ENCODE measurements at places on chromosomes 3 and 15. TPM values are rescaled to one million over a fixed set of nuclear protein-coding genes. Genes with fewer than 3 reads are reported as not detected.

B3GALNT1 gene
- total RNA-seq: 2.3 TPM

PLA2G4E gene
- not detected for total RNA-seq

GOLGA6L7 gene
- not detected for total RNA-seq

DNA sequence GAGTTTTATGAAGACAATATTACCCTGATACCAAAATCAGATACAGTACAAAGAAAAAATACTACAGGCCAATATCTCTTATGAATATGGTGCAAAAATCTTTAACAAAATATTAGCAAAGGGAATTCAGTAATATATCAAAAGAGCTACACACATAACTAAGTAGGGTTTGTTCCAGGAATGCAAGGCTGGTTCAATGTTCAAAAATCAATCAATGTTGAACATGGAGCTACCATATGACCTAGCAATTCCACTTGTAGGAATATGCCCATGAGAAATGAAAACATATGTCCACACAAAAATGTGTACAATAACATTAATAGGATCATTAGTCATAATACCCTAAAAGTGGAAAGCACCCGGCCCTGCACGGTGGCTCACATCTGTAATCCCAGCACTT, 7.8 kb downstream of the OCA2 start:
- DNase-seq: no peak

- peak; percentile 95 for DNase-seq
Measured at GRCh38 chr15:77974098-77974414, 103.5 kb downstream of the TBC1D2B start.

- no peak for DNase-seq
Measured at GRCh38 chr3:187016639-187017345, 86.5 kb downstream of the ST6GAL1 start.

- peak; percentile 69 for DNase-seq
Measured at GRCh38 chr15:22979238-22980188, 655 bp downstream of the CYFIP1 start.

DNA sequence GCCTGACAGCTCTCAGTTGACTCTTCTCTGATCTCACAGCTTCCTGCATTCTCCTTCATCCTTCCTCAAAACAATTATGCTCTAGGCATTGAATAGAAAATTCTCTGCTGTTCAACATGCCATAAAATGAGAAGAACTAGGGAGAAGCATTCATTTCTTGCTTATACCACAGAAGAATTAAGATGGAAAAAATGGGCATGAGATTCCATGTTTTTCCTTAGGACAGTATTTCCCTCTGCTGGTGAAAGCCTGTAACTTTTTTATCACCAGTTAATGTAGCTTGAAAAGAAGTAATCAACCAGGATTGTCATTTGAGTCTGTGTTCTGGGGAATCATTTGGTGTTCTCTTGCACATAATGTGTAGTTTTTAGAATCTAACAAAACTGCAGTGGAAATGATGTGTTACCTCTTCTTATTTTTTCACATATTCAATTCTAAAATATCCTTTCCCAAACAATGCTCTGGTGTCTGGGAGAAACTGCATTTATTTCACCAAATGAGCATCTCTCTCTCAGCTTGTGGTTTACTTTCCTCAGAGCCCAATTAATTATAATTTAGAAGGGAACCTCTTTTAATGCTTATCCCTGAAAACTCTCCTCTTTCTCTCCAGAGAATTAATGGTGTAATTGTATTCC, 92.8 kb upstream of the DCBLD2 start:
- peak; percentile 66 for DNase-seq

- DNase-seq: no peak
Measured at GRCh38 chr3:59884409-59884808, 834.6 kb upstream of the CFAP20DC start.

GRCh38 chr3:190070622-190071347, 49.9 kb downstream of the P3H2 start:
- no peak for DNase-seq

All from myocyte (in vitro differentiated cells).